ENCODE measurements at places on chromosomes 6 and 20.

GRCh38 chr6:91694016-91694654 is 1107.3 kb upstream of the MAP3K7 start:
- DNase-seq, result no peak

DNA sequence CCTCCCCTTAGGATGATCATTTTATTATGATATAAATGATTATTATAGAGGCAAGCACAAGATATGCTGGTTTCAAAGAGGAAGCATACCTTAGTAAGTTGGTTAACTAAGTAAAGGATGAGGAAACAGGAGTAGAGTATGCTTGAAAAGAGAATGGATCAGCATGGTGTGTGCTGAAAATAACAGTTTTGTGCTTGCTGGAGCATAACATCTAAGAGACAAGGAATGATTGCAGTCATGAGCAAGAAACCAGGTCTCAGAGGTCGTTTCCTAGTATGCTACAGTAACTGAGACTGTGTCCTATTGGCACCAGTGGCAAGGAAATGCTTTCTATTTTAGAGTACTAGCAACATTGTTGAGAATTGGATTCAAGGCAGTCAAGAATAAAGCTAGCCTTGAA is 34.1 kb downstream of the CDC40 start:
- DNase-seq, result no peak

GRCh38 chr20:41017448-41018042 is 11.1 kb upstream of the TOP1 start:
- DNase-seq, result no peak

GRCh38 chr6:153000243-153000642 is 2.3 kb downstream of the MTRF1L start:
- DNase-seq, result no peak

- no peak for DNase-seq
These were observed 368.5 kb upstream of the SPTLC3 start for GRCh38 chr20:12640251-12640650.

DNA sequence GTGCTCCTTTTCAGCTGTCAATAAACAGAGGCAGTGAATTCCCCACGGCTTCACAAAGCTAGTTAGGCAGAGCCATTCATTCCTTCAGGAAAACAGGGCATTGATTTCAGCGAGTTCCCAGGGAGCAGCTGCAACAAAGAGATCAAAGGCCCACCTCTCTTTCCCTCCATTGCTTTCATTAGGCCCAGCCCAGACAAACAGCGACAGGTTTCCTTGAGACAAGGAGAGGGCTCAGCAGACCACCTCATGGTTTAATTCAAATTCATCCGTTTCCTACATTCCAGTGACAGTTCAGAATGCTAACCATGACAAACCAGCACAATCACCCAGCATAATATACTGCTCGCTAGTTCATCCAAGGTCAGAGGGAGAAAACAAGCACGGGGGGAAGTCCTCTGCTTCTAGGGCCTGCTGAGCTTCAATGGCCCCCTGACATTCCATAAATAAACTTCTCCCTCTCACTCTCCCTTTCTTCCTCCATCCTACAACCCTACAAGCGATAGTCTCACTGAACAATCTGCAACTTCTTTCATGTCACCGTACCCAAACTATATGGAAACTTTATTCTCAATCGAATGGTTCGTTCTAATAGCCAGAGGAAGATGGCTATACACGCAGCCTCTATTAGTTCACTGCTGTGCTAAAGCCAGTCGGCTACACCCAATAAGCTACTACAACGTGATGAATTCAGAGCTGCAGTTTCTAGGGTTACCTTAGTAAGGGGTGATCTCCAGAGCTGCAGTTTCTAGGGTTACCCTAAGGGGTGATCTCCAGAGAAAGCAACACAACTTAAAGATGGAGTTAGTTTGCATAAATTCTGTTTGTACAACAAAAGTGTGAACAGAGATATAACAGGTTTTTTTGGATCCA is 34.7 kb downstream of the PLAGL1 start:
- no peak for DNase-seq

- DNase-seq, result peak; percentile 53
These were observed 13.2 kb downstream of the SS18L1 start for GRCh38 chr20:62156592-62157386.

- DNase-seq, result no peak
These were observed 71.0 kb upstream of the RALGAPA2 start for GRCh38 chr20:20783450-20783849.

DNA sequence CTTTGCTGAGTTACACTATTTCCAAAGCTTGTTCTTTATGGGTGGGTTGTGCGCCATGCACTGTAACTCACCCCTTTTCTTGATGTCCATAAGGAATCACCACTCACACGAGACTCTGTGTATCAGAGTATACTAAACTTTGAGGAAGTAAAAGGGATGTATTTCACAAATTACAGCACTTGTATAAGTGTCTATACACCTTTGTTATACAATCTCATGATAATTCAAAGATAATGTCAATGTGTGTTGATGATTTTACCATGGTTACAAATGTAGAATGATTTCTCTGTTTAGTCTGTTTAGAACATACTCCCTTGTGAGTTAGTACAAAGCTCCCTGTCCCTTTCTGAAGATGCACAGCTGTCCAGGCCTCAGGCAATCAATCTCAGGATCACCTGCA is 922.2 kb upstream of the MAP3K7 start:
- no peak for DNase-seq

GRCh38 chr6:67411036-67411435 is 1224.0 kb upstream of the ADGRB3 start:
- DNase-seq, result no peak

GRCh38 chr6:8844968-8845367 is 409.6 kb upstream of the SLC35B3 start:
- no peak for DNase-seq

- DNase-seq, result no peak
These were observed 4.5 kb downstream of the PRDM13 start for GRCh38 chr6:99611148-99611547.

- no peak for DNase-seq
These were observed 160.9 kb downstream of the DTNBP1 start for GRCh38 chr6:15501826-15502445.

- no peak for DNase-seq
These were observed 93.7 kb downstream of the CDS2 start for GRCh38 chr20:5220321-5221060.

DNA sequence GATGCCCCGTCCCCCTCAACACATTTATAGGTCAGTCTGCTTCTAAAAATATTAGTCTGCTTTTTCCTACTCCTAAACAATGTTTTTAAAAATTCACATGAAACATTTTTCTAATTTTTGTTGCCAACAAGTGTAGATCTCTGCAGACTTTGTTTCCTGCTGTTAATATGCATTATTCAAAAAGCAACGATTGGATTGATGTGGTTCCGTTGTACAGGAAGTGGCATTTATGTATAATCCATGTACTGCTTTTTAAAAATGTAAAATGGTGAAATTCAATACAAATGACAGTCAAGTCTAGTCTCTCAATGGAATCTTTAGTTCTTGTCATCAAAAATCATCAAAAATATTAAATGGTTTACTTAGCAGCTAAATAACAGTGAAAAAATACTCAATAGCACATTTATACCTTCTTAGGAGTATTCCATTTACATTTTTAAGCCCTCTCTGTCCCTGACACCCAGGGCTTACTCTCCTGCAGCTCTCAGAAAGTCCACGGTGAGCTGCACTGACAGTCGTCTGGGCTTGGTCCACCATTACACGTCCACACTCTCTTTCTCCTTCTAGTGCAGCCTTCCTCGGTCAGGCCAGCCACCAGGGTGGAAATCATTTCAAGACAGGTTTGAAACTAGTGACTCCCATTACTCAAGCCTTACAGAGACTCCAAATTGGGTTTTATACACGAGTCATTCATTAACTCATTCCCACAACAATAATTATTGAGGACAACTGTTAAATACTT is 211.5 kb downstream of the TMEM200A start:
- no peak for DNase-seq

DNA sequence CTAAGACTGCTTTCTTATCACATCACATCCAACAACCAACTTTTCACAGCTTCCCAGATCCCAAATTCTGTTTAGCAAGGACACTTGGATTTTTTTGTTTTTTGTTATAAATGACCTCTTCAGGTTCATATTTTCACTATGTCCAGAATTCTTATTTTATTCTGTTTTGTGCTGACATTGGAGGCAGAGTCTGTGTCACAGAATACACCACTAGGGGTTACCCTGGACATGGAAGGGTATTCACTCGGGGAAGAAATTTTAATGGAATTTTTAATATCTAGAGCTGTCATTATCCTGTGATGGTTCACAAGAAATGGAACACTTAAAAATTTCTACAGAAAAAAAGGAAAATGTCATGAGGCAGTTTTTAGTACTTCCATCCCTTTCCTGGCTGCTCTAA is 12.0 kb upstream of the SLC2A12 start:
- no peak for DNase-seq

DNA sequence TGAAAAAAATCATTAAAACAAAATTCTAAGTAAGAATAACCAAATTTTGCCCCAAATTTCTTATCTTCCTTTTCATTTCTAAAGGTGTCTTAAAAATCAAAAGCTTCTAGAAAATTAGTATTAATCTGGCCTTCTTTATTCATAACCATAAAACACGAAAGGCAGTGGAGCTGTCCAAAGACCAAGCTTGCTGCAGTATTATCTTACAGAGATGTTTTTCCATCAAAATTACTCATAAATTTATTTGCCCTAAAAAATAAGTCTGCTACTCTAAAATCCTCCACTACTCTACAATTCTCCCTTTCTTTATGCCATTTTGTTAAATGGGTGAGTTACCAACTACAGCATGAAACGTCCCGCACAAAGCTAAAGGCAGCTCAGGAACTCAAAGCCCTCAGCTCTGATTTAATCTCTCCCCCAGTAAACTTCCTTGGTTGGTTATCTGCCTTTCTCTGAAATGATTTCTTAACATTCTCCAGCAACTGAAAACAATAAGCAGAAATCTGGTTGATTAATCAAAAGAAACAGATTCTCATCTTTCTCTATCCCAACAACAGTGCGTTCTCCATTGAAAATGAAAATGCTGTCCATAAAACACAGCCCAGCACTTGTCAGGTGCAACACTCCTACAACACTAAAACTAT is 2.1 kb downstream of the USP49 start:
- DNase-seq, result no peak

DNA sequence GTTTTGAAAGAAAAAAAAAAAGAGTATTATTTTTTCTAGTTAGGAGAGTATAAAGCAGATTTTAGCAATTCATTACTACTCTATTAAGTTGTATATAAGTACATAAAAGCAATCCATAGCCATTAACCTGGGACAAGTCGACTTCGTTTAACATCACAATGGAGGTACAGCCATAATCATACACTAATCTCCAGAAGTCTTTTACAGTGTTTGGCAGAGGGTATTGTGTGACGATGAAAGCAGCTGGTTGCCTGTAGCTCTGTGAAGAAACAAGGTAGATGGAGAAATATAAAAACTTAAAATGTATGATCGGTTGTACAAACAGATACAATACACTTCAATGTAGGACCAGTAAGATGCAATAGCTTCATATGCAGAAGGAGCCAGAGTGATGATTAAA is 75.9 kb upstream of the THEMIS start:
- no peak for DNase-seq

DNA sequence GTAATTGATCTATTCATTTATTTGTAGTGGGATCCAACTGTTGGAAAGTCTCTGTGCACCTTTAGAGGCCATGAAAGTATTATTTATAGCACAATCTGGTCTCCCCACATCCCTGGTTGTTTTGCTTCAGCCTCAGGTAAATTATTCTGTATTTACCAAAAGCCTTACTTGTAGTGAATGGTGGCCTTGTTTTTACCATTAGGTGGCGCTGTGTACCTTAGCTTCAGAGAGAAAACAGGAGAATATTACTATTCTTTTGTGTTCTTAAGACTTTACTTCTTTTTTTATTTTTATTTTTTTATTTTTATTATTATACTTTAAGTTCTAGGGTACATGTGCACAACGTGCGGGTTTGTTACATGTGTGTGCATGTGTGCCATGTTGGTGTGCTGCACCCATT is 23.7 kb downstream of the PEX7 start:
- DNase-seq, result no peak

DNA sequence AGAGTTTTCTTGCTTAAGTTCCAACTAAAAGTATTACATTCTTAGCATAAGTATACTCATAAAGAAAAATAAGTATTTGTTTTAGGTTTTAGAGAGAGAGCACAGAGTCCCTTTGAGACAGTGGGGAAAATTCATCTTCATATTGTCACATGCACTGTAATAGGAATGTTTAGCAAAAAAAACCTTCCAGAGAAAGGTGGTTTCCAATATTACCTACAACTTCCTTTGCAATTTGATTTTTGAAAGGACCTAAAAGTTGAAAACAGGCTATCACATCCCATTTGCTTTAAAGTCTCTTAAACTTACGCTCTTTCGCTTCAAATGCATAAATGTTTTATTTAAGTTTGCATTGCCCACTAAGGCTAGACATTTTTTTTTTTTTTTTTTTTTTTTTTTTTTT is 86.4 kb downstream of the OPRM1 start:
- no peak for DNase-seq

DNA sequence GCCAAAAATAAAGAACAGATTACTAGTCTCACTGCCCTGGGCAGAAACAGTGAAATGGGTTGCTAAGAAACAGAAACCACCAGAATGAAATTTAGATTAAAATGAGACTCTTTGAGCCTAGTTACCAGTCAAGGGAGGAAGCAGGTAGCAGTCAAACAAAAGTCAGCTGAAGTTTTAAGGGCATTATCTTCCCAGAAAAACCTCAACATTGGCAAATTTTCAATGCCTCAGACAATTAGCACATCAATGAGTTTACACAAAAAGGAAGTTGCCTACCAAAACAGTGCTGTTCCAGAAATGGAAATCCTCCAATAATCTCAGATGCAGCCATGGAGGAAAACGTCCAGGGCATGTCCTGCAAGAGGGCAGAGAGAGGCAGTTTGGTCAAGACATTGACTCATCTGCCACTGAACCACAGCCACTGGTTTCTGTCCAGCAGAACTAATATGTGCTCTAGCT is 399.7 kb upstream of the ADGRB3 start:
- DNase-seq, result no peak

DNA sequence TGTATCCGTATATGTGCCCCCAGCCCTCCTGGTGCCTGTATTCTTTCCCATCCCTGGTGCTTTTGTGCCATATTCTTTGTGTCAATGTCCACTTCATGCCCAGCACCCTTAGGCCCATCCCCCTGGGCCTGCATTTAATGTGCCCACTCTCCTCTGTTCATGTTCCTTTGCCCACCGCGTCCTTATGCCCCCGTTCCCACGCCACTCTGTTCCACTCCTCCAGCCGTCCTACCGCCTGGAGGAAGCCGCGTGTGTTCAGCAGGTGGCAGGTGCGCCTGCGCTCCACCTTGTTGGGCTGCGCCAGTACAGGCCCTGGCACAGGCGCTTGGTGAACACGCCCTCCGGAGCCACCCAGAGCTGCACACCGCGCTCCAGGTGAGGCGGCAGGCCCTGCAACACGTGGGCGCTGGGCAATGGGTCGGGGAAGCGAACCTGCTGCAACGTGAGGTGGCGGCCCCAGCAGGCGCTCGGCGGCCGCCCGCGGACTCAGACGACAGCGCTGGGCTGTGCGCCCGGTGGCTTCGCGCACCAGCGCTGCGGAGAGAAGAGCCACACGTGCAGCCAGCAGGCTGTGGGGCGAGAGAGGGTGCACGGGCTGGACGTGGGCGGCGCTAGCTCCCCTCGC is 4.0 kb upstream of the FOXS1 start:
- no peak for DNase-seq

GRCh38 chr6:11824986-11825385 is 46.4 kb upstream of the ADTRP start:
- no peak for DNase-seq

GRCh38 chr20:62364911-62365736 is 2.0 kb downstream of the LAMA5 start:
- DNase-seq, result no peak

- DNase-seq, result no peak
These were observed 460.2 kb upstream of the BTBD3 start for GRCh38 chr20:11457488-11457887.

GRCh38 chr20:47319517-47320252 is 36.8 kb downstream of the ZMYND8 start:
- DNase-seq, result no peak

Measured in stimulated activated CD8-positive, alpha-beta memory T cell treated with anti-CD3 and anti-CD28 coated beads, Interleukin-7, amount 100 ng/mL, for 24 hours (primary cell).